Left lobe of liver (tissue), 2 donors: ENCODE measurements at places on chromosomes 12 and 14.

DNA sequence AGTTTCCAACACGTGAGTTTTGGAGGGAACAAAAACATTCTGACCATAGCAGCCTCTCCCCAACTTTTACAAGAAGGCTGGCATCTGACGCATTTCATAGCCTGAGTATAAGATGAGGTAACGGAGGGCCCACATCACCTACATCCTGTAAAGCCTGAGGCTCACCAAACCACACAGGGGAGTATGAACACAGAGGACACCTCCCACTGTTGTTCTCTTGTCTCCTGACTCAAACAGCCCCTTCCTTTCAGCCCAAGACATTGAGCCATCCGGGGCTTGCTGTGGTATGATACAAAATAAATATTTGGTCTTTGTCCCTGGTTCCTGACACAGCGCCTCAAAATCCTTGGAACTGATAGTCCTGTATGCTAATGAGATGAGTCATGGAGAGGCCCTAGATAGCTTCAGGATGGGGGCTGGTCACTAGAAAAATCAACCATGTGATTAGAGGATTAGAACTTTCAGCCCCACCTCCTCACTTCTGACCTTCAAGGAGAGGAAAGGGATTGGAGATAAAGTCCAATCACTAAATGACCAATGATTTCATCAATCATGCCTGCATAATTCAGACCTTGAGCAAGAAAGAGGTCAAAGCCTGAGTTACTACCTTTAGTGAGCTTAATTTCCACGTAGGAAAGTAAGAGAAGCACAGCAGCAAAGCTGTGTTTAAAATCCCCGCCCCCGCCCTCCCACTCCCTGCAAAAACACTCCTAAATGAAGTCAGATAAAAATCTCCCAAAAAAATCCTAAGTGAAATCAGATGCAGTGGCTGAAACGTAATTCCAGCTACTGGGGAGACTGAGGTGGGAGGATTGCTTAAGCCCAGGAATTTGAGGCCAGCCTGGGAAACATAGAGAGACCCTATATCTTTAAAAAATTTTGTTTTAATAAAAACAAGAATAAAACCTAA is 236.4 kb downstream of the PCNX1 start:
- DNase-seq: no peak

GRCh38 chr14:59474172-59474571 is 9.0 kb upstream of the GPR135 start:
- no peak for DNase-seq

GRCh38 chr14:55361190-55361589 is 50.4 kb downstream of the ATG14 start:
- DNase-seq: no peak

GRCh38 chr14:44609876-44610510 is 102.9 kb upstream of the FSCB start:
- no peak for DNase-seq

DNA sequence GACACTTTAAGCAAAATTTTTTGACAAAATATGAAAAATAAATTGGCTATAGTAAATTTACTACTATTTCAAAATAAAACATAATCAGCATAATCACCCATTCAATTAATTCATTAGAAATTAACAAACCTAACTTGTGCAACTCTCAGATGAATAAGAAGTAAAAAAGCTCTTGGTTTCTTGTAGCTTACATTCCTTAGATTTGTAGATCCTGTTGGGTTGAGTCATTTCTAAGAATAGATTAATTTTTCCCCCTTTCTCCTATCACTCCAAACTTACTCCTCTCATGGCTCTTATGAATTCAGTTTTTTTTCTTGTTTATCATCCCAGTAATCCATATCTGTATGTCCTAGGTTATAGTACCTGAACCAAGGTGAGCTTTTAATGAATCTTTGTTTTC is 230.9 kb upstream of the LRIG3 start:
- no peak for DNase-seq

GRCh38 chr14:76848879-76849278 is 22.7 kb downstream of the LRRC74A start:
- DNase-seq: no peak

DNA sequence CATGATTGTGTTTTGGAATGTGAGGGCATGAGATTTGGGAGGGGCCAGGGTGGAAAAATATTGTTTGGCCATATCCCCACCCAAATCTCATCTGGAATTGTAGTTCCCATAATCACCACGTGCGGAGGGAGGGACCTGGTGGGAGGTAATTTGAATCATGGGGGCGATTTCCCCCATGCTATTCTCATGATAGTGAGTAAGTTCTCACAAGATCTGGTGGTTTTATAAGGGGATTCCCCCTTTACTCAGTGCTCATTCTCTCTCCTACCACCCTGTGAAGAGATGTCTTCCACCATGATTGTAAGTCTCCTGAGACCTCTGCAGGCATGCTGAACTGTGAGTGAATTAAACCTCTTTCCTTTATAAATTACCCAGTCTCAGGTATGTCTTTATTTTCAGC is 15.7 kb downstream of the OR10P1 start:
- DNase-seq: peak; percentile 18

- no peak for DNase-seq
Measured at GRCh38 chr12:130761537-130762318, 45.6 kb upstream of the RIMBP2 start.

DNA sequence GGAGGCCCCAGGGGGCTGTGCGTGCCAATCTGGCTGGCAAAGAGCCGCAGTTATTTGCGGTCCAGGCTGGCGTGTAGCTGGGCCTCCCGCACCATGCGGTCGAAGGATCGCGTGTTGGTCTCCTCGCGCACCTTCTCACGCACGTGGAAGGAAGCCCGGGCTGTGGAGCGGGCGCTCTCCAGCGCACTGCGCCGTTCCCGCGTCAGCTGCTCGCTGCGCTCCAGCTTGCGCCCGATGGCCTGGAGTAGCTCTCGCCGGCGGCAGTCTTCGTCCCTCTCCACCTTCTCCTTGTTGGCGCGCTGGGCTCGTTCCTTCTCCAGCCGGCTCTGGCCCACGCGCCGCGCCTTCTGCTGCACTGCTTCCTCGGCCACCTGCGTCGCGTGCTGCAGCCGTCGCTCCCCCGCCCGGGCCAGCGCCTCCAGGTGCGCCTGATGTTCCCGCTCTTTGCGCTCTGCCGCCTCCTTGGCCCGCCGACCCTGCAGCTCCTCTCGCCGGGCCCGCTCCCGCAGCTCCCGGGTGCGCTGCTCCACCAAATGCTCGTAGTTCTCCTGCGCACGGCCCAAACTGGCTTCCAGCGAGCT is 3.1 kb downstream of the CCDC177 start:
- DNase-seq: no peak

GRCh38 chr12:111353026-111353425 is 15.9 kb downstream of the PHETA1 start:
- no peak for DNase-seq

DNA sequence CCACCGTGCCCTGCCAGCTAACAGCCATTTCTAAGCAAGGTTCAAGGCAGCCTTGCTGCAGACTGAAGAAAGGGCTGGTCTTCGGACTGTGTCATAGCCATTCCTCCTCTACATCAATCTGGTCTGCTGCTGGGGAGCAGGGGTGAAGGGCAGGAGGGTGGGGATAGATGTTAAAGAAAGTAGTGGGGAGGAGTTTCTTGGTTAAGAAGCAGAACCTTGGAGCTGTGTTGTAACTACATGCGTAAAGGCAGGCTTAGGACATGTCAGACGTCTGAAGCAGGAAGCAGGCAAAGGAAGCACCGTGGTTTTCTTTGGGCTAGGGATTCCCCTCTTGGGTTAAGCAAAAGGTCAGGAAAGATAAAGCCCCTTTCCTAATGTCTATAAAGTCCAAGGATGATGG is 18.1 kb upstream of the NEK9 start:
- no peak for DNase-seq

GRCh38 chr12:28017126-28017872 is 44.8 kb upstream of the PTHLH start:
- DNase-seq: no peak

GRCh38 chr12:47070310-47070709 is 9.1 kb upstream of the PCED1B start:
- DNase-seq: no peak

DNA sequence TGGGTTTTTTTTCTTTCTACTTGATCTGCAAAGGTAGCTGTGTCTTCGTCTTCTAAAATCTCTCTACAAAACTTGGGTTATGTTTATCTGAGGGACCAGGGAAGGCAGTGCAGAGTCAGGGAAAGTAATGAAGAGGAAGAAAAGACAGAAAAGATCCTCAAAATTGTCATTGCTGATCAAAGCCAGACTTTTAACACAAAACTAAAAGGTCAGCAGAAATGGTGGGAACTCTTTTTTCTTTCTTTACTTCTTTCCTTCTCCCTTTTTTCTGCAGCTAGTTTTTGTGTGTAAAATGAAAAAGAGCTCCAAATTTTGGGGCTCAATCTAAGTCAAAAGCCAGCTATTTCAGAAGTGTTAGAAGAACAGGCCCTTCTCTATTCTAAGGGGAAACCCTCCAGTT is 11.9 kb downstream of the DPF3 start:
- DNase-seq: no peak

DNA sequence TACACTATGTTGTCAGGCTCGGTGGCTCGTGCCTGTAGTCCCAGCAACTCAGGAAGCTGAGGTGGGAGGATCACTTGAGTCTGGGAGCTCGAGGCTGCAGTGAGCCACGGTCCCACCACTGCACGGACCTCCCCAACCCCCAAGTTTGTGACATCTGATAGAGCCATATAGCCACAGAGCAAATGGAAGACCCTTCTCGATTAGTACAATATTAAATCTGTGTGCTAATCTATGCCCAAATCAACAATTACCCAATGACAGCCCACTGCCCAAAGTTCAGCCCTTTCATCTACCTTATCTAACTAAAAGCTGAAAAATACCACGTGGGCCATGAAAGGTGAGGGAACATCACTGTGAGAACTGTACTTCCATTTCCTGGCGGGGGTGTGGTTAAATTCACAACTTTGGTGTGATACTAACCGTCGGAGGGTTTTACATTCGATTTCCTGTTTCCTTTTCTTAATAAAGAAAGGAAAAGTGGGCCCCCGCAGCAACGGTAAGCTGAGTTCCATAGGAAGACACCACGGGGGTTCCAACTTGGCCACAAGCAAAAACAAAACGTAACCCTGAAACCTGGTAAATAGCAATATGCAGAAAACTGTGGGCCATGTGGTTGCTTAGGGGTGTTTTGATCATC is 31.2 kb upstream of the FOS start:
- DNase-seq: no peak

- DNase-seq: no peak
Measured at GRCh38 chr14:96260341-96260821, 4.4 kb downstream of the BDKRB1 start.

GRCh38 chr12:25051656-25052195 is 102.8 kb upstream of the BCAT1 start:
- no peak for DNase-seq

GRCh38 chr12:49060237-49061156 is at the start of gene KMT2D:
KMT2D (minus strand) TSS chr12:49060794; CDS start chr12:49055324, 5,470 bp downstream.
- DNase-seq: peak; percentile 93

DNA sequence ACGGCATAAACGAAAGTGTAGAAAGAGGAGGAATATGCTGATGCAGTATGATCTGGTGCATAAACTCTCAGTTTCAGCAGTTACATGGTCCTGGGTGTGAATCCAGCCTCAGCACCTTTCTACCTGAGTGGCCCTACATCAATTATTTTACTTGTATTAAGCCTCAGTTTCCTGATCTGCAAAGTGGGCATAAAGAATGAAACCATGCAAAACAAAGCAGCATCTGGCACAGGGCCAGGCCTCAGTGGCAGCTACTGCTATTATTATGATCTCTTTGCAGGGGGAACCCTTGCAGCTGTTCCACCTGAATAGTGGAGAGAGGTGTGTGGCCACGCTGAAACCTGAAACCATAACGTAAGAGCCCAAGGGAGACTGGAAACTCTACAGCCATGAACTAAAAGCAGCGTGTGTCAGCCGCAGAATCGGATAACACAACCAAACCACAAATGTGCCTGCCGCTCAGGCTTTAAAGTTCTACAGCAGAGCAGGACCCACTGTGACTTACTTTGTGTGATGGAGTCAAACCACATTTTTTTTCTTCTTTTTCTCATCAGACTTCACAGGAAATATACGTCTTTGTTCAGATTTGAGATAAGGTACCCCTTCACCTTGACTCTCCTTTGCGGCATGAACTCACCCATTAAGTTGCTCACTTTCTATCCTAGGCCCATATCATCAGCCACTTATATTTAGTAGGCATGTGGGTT is 29.2 kb upstream of the FOS start:
- no peak for DNase-seq

DNA sequence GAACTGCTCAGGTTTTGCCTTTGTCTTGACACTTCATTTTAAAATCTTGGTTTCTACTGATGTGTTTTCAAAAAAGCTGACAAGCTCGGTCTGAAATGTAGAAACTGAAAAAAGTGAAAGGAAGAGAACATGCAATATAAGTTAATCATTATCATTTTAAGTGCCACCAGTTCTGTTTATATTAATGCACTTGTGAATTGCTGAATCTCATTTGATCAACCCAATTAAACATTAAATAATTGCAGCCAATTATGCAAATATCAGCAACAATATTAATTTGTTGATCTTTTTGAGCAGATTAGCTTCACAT is 133.8 kb downstream of the BCAT1 start:
- DNase-seq: no peak

DNA sequence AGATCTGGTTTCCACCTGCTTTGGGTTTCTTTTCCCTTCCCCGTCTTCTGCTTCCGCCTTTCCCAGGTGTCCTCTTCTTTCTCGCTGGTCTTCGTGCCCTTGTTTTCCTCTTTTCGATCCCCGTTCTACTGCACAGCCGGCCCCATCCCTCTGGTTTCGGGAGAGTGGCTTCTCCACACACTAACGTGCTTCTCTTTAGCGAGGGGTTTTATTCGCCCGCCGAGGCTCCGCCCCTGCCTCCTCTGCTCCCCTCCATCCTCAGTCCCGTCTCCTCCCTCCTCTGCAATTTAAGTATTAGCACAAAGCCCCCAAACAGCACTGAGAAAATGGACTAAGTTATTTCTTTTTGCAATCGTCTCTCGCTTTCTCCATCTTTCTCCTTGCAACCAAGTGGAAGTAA is at the start of gene SLC7A8:
Gene SLC7A8, minus strand, starts transcription at position 182 of the 400 bp plus-strand sequence. CDS start 746 bp downstream, outside the sequence.
- DNase-seq: no peak

- no peak for DNase-seq
Measured at GRCh38 chr12:52052468-52053186, 1.4 kb downstream of the NR4A1 start.

- DNase-seq: no peak
Measured at GRCh38 chr12:31321186-31321896, 4.6 kb downstream of the SINHCAF start.

GRCh38 chr12:39685854-39686657 is 66.5 kb upstream of the ABCD2 start:
- DNase-seq: no peak

DNA sequence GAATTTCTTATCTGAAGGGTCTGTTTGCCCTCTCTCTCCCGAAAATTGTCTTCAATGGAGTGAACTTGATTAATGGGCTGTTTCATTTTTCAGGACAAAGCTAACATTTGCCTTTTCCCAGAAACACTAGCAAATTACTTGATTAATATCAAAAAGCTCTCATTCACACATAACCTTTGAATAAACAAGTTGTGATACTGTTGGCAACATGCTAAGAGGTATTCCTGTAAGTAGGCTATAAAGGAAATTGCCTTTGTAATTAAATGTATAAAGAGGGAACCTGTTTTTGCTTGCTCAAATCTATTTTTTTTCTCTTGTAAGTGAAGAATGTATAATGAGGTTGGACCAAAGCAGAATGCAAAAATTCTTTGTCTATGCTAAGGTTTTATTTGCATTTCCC is 457.2 kb downstream of the TMTC2 start:
- no peak for DNase-seq
